ENCODE measurements at places on chromosomes 12 and 14.

GRCh38 chr14:63493246-63493645, 49.9 kb downstream of the PPP2R5E start:
- DNase-seq: no peak

- no peak for DNase-seq
Observed at GRCh38 chr12:98060411-98060810, 455.0 kb upstream of the TMPO start.

GRCh38 chr12:52139579-52140062, 52.2 kb downstream of the KRT80 start:
- DNase-seq: no peak

DNA sequence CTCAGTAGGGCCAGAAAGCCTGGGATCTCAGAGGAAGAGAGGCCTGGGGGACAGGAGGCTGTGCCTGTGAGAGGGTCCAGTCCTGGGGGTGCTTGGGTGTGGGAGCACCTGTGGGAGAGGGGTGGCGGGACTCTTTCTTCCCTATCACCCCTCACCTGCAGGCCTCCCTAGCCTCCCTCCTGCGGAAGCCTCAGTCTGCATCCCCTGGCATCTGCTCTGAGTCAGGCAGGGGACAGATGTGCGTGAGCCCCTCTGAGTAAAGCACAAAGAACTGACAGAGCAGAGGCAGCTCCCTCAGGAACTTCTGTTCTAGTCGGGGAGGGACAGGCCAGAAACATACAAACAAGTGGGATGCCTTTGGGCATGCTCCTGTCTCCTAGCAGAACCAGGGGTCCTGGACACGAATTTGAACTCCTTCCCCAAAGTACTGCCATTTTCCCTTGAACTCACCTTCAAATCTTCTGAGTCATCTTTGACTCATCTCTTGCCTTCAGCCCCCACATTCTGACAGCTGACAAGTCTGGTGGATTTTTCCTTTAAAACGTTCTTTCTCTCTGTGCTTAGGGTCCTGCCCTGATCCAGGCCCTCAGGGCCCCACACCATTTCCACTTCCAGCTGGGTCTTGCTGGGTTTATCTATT, 8.5 kb upstream of the HSP90AA1 start:
- no peak for DNase-seq

DNA sequence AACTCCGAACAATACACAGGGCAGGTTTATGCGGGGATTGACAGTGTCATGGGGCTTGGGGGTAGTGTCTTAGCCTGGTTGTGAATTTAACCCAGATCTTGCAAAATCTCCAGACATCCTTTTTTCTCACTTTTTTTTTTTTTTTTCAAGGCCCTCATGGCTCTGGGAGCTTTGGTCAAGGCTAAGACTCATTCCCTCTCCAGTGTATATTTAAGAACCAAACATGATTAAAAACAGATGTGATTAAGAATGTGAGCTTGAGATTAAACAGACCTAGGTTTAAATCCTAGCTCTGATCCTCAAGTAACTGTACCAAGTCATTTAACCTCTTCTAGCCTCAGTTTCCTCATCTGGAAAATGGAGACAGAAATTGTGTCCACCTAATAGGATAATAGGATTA, 151.7 kb upstream of the FUT8 start:
- no peak for DNase-seq

- peak; percentile 57 for DNase-seq
Observed at GRCh38 chr12:105464406-105464805, 133.9 kb downstream of the C12orf75 start.

- DNase-seq: no peak
Observed at GRCh38 chr12:79000501-79000900, 135.9 kb downstream of the SYT1 start.

- DNase-seq: peak; percentile 27
Observed at GRCh38 chr12:92431146-92431545, 271.6 kb upstream of the PLEKHG7 start.

- DNase-seq: no peak
Observed at GRCh38 chr12:2250797-2251196, 198.0 kb downstream of the CACNA1C start.

DNA sequence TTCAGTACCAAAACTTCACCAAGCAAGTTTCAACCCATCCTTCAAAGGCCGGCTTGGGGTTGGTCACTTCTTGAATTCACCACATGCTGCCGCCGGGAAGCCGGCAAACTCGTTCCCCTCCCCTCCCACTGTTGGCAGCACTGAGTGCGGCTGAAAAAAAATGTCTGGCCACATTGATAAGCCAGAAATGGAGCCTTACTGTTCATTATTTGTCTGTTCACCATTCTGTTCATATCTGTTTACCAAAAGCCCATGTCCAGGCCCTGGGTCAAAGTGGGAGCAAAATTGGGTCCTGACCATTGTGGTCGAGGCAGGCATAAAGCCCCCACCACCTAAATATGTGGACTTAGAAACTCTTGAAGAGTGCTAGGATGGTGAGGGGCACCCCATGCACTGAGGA, 7.3 kb upstream of the HSP90AA1 start:
- DNase-seq: no peak

DNA sequence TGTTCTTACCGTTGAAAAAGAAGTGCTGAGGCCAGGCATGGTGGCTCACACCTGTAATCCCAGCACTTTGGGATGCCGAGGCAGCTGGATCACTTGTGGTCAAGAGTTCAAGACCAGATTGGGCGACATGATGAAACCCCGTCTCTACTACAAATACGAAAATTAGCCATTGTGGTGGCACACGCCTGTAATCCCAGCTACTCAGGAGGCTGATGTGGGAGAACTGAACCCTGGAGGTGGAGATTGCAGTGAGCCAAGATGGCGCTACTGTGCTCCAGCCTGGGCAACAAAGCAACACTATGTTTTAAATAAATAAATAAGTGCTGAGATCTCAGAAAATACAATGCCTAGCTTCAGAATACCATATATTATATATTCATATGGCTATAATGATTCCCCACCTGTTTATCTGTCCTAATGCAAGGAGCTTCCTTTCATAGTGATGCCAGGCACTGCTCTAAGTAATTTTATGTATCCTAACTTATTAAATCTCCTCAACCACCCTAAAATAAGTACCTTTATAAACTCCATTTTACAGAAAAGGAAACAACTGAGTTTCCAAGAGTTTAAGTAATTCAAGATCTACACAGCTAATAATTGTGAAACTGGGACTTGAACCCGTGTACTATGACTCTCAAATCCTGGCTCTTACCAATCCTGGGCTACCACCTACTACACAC, 7.3 kb downstream of the PHLDA1 start:
- no peak for DNase-seq

DNA sequence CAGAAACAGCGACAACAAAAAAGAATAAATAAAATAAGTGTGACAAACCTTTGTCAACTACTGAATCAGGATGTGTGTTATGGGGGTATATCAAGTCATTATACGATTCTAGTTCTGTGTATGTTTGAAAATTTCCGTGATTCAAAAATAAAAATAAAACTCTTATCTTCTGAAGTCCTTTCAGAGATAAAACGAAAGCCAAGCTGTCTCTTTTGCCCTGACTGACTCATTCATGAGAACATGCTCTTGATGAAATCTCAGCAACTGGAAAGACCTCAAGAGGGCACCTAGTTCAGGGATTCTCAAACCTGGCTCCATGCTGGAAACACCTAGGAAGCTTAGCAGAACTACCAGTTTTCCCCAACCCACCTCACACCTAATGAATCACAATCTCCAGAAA, 9.2 kb downstream of the FOXN3 start:
- DNase-seq: no peak

DNA sequence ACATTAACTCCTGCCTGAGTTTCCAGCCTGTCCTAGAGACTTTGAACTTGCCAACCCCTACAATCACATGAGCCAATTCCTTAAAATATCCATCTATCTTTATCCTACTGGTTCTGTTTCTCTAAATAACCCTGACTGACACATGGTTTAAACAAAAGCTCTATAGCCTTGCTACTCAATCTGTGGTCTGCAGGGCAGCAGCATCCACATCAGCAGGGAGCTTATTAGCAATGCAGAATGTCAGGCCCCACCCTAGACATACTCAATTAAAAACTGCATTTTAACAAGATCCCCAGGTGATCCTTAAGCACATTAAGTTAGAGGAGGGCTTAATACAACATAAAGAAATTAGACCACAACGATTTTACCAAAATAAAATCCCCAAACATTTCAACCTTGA, 108.3 kb upstream of the CPSF6 start:
- DNase-seq: no peak

DNA sequence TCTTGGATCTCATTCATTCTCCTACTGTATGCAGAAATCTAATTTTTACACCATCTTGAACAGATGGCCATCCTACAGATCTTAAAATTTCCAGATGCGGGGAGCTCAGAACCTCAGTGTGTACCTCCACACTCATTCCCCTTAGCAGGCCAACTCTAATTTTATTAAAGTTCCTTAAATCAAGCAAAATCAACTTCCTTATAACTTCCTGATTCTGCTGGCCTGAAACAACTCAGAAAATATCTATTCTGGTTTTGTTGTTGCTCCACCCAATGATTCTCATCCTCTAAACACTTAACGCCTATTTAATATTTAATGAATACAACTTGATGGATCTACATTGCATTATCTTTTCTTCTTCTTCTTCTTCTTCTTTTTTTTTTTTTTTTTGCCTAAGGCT, 3.1 kb downstream of the EMP1 start:
- no peak for DNase-seq

- DNase-seq: no peak
Observed at GRCh38 chr14:22819151-22819988, 4.1 kb upstream of the SLC7A7 start.

DNA sequence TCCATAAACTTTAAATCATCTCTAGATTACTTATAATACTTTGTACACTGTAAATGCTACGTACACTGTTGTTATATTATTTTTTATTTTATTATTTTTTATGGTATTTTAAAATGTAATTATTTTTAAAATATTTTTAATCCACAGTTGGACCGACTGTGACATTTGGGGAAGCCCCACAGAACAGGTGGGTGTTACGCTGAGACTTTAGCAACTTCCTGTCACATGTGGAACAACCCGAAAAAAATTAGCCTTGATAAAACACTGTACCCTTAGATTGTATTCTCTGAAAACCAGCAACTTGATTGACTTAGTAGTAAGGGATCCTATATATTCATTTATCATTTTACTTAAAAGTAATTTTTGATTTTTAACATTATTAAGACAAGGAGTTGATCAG, 1755.7 kb upstream of the SEL1L start:
- no peak for DNase-seq

DNA sequence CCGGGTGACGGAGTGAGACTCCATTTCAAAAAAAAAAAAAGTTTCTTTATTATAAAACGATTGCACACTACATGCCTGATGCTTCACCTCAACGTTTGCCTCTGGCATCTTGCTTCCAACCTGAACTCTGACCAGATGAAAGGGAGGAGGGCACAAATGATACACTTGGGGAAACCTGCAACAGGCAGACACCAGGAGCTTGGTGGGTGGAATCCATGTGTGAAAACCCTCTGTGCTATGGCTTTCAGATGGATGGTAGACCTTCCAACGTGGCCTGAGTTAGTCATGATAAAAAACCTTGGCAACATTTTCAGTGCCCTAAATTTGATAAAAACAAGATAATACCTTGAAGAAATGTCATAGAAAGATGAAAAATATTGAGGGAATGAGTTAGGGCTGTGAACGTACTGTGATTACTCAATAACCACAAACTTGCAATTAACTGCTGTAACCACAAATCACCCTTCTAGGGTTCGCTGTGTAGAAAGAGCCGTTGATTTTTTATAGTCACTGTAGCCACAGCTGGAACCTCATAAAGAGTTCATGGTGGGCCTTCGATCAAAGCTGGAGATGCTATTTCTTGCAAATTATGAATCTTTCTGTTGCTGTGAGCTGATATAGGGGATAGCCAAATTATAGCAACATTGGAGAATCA, 26.1 kb upstream of the GZMB start:
- no peak for DNase-seq

DNA sequence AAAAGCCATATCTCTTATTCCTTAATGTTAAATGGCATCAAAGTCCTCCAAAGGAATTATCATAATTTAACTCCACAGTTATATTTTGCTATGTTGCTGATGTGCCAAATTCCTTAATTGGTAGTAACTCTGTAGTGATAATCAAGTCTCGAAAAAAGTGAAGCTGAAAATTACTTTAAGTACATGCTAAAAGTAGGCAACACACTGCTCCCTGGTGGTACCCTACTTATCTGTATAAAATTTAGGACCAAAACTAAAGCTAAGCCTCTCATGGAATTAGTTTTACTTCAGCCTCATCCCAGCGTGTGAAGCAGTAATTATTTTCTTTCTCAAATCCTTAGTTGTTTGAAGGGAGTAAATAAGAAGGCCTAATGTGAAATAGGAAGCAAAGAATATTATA, 132.8 kb downstream of the TTLL5 start:
- peak; percentile 4 for DNase-seq

GRCh38 chr12:117874842-117875434, 93.9 kb downstream of the KSR2 start:
- DNase-seq: peak; percentile 6

GRCh38 chr12:3364226-3364625, 126.8 kb upstream of the PRMT8 start:
- DNase-seq: no peak
